ENCODE measurements at places on chromosomes 7 and 10.

DNA sequence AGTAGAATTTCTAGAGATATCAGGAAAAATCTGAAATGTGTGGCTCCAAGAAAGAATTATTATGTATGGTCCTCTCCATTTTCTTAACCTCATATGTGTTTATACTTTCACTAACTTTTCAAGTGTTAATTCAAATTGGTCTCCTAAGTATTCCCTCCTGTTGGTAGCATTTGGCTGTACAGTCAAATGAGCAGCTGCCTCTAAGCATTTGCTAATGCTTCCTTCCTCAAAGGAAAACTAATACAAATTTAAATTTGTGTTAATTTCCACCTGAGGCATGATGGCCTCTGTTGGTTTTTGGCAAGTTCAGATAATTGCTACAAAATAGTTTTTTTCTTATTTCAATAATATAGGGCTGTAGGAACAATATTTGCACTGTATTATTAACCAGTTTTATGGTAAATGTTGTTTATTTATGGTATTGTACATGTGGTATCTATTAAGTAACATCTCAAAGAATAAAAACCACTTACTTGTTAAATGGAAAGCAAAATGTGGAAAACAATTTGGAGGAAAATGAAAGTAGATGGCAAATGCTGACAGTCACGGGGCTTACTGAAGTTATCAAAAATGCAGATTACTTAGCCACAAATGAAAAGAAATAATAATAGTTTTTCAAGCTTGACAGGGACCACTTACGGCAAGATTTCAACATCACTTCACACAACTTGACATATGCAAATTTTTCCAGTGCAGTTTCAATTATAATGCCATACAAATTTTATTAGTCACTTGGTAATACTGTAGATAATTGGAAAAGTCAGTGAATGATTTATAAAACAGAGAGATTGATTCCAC is 299.3 kb upstream of the MEOX2 start:
- no peak for DNase-seq

DNA sequence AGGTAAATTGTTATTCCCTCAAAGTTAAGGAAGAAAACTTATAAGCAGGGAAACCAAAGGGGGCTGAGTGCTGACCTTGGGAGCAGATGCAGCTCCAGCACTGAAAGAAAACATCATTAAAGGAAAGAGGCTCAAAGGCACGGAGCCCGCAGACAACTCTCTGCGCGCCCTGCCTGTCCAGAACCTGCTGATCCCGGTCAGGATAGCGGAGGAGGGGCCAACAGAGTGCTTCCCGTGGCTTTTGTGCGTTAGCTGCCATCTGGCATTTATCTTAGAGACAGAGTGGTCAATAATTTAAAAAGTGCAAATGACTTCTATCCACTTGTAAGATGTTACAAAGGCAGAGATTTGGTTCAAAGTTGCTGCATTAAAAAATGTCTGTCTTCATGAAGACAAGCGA is 162.1 kb downstream of the FANK1 start:
- DNase-seq: no peak

DNA sequence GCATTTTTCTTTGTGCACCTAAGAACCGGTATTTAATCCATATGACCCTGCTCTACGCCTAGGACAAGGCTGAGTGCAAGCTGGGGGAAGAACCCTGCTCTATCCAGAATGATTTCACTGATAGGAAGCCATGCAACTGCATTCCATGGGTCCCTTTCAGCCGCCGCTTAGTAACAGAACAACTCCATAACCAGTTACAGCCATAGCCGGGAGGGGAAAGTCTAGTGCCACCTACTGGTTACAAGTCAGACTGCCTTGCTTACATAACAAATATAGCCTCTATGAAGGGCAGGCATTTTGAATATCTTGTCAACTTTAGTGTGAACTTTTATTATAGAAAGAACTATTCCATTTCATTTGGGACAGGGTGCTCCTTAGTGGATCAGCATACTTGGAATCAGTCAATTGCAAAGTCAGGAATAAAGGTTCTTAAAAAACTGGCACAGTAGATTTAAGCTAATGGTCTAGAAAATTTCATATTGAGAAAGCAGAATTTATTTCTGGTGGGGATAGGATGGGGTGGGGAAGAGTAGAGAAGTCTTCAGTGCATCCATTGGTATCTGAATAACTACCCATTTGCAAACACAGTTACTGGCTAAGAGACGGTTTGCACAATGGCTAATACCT is 521.7 kb downstream of the ADRA2A start:
- DNase-seq: peak; percentile 52

DNA sequence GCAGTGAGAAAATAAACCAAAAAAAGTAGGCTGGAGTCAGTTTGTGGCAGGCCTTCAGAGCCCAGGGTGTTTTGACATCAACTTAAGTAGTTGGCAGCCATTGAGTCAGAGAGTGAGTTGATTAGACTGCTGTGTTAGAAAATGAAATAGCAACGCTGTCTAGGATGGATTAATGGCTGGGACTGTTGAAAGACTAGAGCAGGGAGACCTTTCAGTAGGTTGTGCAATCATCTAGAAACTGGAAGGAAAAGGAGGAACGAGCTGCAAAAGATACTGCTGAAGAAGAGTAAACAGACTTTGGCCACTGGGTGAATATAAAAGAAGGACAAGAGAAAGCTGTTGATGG is 28.6 kb upstream of the TRIL start:
- no peak for DNase-seq

DNA sequence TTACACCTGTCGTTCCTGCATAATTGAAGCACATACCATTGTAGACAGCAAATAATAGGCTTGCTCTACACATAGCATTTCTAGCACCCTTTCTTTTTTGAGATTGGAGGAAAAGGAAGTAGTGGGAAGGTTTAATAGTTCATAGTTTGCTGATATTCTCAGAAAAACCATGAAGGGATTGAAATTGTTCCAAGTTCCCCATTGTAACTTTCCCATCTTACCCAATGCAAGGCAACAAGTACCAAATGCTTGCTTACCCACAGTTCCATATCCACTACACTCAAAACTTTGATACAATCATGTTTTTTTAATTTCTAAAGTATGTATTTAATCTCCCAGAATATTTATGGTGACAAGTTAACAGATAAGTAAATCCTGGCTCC is 13.8 kb downstream of the CYP3A5 start:
- no peak for DNase-seq

DNA sequence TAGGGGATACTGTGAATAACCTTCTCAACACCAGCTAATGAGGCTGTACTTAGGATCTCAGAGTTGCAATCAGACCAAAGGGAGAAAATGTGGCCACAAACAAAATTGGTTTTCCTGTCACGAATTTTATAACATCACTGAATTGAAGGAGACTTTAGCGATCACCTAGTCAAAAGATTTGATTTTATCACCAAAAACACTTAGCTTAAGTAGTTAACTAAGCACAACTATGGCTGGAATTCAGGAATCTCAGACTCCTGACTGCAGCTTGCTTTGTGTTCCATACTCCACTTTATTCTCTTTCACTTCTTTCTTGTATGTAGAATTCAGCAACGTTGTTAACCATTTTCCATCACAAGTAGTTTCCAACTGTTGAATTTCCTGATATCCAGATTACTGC is 152.0 kb downstream of the SLC16A9 start:
- DNase-seq: no peak

GRCh38 chr7:76198202-76198601 is 3.5 kb upstream of the SRRM3 start:
- no peak for DNase-seq

- DNase-seq: no peak
These were observed 82.2 kb downstream of the JCAD start for GRCh38 chr10:29977171-29977570.

DNA sequence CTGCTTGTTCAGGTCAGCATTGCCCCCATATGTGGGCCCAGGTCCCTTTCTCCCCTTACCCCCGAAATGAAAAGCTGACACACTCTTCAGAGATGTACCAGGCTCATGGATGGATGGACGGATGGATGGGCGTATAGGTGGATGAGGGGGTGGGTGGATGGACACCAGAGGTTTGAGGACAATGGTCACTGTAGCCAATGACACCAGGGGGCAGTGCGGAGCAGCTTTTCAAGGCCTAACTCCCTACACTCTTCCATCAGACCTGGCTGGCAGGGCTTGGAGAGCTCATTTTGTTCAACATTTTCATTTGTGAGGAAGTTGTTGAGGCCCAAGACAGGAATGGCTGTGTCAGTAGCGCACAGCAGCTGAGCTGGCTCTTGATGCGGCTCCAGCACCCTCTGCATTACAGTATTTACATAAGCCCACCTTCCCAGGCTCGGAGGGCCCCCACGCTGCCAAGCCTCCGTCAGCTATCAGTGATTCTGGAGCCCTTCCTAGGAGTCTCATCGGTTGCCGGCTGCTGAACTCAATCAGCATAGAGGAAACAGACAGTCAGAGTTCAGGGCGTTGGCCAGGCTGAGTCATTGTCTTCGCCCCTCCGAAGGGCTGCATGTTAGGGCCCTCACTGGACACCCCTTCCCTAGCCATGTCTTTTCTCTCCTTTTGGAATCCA is 11.6 kb upstream of the FFAR4 start:
- DNase-seq: peak; percentile 70

DNA sequence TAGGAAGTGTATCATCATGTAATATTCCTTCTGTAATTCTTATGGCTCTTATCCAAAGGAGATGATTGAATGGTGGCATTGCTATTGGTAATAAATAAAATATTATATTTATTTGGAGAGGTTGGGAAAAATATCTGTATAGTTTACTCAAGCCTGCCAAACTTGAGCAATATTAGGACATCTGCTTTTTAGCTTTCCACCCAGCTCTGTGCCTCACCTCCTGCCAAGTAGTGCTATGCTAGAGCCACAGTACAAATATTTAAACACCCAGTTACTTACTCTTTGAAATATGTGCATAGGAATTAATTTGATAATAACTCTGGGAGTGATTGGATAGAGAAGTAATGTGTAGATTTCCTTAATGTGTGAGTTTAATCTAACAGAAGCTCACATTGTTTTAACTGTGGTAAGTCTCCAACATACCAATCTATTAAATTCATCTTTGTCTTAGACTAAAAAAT is 129.2 kb downstream of the BBS9 start:
- no peak for DNase-seq

- no peak for DNase-seq
These were observed 14.1 kb downstream of the CRYGN start for GRCh38 chr7:151425670-151426440.

GRCh38 chr10:91551856-91552255 is 81.0 kb downstream of the PPP1R3C start:
- peak; percentile 13 for DNase-seq

GRCh38 chr7:4996696-4997222 is 37.8 kb upstream of the MMD2 start:
- no peak for DNase-seq

DNA sequence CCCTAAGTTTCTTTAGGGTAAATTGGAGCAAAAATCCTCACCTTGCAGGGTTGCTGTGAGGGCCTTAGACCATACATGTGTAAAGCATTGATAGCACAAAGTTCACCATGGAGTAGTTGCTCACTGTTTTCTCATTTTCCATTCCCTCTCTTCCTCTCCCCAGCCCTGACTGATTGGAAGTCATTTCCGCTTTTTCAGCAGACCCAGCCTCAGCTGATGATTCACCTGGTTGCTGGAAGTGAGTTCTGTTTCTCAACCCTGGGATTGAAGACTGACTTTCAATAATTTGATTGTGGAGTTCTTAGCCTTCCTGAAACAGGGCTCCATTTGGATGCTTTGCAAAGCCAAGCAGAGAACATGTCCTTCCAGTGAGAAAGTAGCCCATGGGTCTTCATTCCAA is 107.0 kb downstream of the PLXNA4 start:
- no peak for DNase-seq

- DNase-seq: no peak
These were observed 153.1 kb upstream of the MEOX2 start for GRCh38 chr7:15839416-15840100.

- DNase-seq: no peak
These were observed 108.0 kb downstream of the PTPRN2 start for GRCh38 chr7:158479664-158480025.

- DNase-seq: no peak
These were observed 173.6 kb downstream of the RNF133 start for GRCh38 chr7:122525355-122525754.

DNA sequence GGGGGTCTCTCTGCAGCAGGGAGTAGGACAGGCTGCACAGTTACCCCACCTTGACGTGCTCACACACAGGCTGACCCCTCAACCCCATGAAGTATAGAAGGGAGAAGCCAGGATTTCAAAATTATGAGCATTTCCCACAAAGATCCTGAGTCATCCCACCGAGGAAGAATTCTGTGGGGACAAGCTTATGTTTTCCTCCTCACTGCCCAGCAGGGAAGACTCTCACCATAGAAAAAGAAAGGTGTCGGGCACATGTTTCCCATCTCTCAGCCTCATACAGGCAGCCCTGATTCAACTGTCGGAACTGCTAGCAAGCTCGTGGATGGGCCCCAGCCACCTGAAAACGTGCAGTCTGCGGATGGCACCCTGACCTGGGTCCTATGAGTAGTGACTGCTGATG is 499.7 kb upstream of the MKI67 start:
- DNase-seq: no peak

DNA sequence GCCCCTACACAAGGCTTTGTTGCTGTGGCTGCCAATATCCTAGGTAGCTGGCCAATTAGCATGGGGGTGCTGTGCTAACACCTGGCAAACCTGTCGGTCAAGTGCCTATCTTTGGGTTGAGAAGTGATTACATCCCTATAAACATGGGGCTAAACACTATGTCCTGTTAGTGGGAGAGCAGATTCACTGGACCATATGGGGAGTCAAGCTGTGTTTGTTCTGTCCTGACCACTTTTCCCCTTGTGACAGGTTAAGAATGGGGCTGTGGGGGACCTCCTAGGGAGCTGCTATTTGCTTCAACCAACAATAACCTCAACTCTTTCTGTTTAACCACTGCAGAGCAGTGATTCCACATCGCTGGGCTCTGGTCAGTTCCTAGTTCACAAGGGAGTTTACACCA is 151.5 kb upstream of the AOAH start:
- DNase-seq: no peak

- no peak for DNase-seq
These were observed 216.4 kb downstream of the MLLT10 start for GRCh38 chr10:21750424-21750823.

DNA sequence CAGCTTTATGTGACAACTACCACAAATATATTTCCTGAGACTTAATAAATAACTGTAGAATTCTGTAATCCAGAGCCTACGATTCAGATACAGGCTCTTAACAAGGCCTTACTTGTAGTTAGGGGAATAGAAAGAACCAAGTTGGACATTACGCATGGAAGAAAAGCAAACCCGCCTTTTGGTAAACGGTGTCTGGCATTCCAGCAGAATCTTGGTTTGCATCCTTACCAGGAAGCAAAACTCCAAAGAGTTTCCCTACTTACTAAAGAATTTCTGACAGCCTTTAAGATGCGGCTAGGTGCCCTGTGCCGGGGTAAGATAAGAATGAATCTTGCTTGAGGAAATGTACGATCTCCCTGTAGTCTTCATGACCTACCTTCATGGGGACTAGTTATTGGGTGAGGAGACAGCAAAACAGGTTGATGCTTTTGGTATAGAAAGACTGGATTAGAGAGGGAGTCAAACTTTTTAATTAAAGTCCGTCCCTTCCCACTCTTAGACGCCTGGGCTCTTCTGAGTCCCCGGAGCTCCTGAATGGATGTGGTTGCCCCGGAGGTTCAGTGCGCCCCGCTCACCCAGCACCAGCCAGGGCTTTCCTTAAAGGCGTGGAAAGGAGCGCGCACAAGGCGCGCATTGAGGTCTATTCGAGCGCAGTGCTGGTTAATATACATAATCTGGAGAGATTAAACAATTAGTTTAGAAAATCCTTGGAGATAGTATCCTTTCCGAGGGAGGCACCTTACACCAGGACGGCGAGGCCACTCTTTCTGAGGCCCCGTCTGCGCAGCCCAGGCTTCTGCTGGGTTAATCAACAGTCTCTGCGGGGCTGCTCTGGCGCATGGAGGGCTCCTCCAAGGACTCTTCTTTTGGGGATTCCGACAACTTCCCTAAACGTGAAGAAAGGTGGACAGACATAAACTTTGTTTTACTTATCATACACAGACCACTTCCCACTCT is 11.5 kb downstream of the PTF1A start:
- no peak for DNase-seq

Data from activated CD4-positive, alpha-beta T cell treated with anti-CD3 and anti-CD28 coated beads for 48 hours (primary cell).